ENCODE measurements at places on chromosomes 5 and 9.

DNA sequence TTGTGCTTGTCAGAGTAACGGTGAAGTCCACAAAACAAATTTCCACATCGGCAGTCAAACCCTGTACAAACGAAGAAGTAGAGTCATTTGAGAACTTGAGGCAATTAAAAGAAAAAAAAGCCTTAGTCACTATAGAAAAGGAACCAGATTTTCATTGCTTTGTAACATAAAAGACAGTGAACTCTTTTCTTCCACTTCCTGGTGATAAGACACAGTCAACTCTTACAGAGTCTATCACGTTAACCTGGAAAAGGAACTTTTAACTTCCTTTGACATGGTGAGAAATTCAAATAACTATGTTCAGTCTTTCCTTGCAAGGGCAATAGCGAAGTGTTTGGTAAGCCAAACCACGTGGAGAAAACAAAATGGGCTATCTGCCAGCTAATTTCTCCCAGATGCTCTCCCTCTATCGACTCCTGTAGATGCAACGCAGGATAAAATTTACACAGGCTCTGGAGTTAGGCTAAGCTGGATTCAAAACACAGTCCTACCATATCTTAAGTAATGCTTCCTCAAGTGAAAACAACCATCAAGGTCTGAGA lies 8.9 kb downstream of the ZFAND5 start:
- no peak for DNase-seq

DNA sequence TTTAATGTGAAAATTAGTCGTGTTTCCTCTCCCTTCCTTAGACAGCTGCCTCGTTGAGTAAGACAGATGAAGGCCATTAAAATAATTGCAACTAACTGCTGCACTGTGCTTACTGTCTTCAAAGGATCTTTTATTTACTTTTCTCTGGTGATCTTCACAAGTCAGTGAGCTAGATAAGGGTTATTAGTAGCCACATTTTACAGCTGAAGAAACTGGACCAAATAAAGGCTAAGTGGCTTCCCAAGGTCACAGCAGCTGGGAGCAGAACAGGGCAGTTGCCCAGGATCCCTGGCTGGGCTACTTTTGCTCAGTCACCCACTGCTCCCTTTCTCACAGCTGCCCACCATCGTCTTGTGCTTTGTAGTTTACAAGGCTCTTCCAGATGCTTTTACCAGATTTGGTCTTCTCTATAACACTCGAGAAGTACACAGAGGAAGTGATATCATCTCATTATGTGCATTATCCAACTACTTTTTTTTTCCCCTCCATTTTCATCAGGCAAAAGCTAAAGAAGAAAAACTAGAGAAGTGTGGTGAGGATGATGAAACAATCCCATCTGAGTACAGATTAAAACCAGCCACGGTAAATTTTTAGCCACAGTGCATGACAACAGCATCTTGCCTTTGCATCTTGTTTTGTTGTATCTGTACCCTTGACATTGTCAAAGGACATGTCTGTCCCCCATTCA lies 61.8 kb downstream of the ERAP1 start:
- DNase-seq, result no peak

DNA sequence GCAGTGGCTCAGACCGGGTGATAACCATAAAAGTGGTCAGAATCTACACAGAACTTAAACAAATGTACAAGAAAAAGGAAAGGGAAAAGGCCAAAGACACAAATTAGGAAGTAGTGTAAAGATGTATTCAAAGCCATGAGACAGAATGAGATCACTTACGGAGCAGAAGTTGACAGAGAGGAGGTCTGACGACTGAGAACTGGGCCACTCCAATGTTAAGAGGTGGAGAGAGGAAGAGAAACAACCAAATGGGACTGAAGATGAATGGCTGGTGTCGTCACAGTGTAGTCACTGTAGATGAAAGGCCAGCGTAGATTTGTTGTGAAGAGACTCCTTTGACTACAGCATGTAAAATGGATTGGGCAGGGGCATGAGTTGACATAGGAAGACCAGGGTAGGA lies 114.4 kb downstream of the DROSHA start:
- no peak for DNase-seq

- no peak for DNase-seq
Observed at GRCh38 chr9:38414040-38414723, 10.1 kb downstream of the IGFBPL1 start.

DNA sequence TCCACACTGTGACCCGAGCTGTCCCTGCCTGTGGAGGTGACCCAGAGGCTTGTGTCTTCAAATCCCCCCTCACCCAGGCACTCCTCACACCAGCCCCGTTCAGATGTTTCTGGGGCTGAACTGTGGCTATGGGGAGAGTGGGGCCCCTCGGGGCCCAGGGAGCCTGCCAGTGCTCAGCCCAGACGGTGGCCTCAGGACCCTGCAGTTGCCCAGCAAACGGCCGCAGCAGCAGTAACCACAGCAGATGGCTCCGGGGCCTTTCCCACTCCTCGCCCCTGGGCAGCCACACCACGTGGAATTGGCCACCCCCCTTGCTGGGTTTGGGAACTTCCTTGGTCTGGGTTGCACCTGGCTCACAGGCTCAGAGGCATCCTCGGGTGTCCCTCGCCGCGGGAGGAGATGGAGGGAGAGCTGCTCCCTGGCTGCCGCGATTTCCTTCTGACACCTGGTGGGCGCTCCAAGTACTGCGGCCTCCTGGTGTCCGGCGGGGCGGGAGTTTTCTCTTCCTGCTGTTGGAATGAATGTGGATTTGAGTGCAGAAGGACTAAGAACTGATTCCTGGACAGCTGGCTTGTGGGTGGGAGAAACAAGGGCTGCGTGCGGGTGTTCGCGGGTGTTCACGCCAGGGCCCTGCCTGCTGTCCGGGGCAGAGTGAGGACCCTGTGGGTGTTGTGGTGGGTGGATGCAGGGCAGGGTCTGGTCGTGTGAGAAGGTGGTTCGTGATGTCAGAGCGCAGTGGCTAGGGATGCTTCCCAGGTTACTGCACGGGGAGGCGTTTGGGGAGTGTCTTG lies 97.5 kb downstream of the COL5A1 start:
- DNase-seq, result no peak

- peak; percentile 52 for DNase-seq
Observed at GRCh38 chr9:84170521-84171141, 169.9 kb downstream of the SLC28A3 start.

DNA sequence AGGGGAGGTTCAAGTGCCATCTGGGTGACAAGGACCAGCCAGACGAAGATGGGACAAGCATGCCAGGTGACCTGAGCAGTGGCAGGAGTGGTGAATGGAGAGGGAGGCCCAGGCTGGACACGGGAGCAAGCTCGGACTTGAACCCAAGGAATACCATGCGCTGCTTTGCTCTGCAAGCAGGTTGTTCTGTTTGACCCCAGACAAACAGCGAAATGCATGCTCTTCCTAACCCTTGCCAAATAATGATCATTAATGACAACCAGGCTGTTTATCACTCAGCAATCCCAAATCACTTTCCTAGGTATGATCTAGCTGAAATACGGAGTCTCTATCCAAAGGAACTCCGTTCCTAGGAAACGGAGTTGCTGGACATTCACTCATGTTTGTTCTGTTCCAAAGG lies 77.4 kb downstream of the PTPDC1 start:
- no peak for DNase-seq

DNA sequence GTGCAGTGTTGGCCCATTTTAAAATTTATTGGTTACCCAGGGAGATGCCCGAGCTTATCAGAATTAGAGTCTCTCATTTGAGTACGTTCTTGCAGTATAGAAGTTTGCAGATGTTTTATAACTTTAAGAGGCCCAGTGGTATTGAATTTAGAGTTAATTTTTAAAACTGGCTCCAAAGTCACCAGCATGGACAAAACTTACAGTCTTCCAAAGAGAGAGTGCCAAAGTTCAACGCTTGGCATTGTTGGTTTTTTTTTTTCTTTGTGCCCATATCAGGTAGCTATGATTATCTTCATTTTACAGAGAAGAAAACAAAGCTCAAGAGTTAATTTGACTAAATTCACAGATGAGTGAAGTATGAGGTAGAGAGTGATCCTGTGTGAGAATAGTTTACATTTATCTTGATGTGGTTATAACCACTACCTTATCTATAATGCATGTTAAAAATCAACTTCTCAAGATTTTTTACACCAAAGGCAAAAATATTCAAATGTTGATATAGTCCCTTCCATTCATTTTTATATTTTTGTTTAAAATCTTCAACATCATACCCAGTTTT lies 273.7 kb upstream of the DMRT1 start:
- DNase-seq, result no peak

DNA sequence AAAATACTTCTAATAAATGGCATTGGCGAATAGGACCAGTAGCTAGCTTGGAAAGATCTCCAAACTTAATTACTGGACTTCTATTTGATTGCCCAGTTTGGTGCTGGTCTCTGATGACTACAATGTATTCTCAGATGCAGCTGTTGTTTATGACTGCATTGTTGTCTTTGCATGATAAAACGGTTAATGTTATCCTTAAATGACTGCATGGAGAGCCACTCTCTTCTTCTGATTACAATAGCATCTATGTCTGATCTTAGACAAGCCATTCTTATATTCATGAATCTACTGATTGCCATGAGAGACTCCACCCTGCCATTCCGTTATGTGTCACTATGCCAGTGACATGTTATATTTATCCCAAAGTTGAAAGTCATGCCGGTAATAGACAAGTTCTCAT lies 42.9 kb upstream of the ERBIN start:
- DNase-seq, result no peak

DNA sequence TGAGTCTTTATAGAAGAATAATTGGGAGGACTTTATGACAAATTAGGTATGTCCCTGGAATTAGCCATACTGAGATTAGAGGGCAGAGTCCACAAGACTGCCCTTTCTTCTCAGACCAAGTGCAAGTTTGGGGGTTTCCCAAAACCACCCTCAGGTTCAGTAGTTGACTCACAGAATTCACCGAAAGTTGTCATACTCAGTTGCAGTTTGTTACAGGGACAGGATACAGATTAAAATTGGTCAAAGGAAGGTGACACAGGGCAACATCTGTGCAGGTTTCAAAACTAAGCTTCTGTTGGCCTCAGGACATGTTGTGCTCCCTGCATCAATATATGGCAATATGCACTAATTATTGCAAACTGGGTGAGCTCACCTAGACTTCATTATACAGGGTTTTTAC lies 3.8 kb downstream of the RANBP17 start:
- no peak for DNase-seq

DNA sequence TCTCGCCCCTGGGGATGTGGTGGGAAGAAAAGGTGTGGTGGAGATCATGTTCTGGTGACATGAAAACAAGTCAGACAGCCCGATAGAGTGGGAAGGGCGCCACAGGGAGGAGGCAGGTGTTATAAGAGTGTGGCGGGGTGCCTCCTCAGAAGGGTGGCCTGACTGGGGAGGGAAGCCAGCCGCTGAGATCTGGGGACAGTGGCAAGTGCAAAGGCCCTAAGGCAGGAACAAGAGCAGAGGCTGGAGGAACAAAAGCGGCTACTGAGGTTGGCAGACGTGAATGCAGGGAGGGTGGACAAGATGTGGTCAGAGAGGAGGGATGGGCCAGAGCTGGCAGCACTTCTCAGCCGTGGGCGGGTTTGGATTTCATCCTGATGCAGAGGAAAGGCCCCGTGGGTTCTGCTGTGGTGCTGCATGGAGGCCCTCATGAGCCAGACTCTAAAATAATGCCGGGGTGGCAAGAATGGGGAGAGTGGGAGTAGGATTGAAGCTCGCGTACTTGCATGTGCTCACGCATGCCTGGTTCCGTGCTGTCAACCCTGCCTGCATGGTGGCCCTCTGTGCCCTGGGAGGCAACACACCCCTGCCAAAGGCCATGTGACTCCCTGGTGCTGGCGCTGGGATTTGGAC lies 89.2 kb downstream of the MVB12B start:
- DNase-seq, result no peak

- peak; percentile 71 for DNase-seq
Observed at GRCh38 chr5:53478411-53479044, 1.9 kb upstream of the FST start.

DNA sequence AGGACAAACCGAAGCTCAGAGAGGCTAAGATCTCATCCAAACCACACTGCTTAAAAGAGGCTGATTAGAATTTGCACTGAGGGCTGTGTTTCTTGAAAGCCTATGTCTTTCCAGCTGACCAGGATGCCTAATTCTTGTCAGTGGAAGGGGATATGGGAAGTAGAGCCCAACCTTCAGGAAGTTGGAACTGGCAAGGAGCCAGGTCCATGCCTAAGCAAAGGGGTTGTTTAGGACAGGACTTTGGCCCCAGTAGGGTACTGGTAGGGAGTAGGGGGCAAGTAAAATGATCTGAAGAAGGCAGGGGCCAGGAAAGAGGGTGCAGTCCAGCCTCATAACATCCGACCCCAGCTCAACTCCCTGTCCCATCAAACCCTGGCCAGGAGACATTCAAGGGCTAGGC lies 130.9 kb downstream of the GAS1 start:
- no peak for DNase-seq
